ENCODE measurements at places on chromosomes 7 and 10.

DNA sequence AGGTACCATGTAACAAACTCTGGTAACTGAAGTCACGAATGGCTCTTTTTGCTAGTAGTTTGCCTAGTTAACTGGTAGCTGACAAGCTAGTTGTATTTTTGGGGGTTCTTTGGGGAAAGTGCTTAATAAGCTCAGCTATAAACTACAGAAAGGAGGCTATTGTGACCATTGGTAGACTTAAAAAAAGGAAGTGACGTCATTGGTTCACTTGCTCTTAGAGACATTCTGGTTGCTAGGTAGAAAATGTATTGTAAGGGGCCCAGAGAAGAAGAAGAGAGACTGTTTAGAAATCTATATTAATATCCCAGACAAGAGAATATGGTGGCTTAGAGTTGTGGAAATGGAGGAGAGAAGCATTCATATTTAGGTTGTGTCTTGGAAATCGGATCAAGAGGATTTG lies 103.0 kb downstream of the NXPH1 start:
- DNase-seq: no peak

GRCh38 chr10:97124211-97124610 lies 61.5 kb downstream of the SLIT1 start:
- no peak for DNase-seq

DNA sequence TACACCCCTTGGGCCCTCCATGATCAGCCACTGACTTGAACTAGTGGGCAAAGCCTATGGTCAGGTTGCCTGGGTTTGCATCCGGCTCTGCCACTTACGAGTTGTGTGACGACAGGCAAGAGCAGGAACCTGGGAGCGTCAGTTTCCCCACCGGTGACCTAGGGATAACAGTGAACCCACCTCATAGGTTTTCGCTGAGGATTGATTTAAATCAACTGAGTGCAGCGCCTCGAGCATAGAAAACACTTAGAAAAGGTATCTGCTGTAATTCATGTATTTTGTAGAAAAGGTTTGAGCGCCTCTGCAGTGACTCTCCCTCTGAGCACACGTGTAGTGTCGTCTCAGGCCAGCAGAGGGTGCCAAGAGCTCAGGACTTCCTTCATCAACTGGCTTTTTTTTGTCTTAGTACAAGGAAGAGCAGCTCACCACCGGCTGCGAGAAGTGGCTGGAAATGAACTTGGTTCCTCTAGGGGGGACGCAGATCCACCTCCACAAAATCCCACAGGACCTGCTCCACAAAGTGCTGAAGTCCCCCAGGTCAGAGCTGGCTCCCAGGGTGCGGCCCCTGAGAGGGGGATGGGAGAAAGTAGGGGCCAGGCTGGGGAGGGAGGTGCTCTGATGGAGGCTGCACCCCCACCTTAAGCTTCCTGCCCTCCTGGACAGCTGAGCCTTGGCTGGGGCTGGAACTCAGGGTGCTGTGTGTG lies 27.7 kb downstream of the BTBD16 start:
- DNase-seq: peak; percentile 53

DNA sequence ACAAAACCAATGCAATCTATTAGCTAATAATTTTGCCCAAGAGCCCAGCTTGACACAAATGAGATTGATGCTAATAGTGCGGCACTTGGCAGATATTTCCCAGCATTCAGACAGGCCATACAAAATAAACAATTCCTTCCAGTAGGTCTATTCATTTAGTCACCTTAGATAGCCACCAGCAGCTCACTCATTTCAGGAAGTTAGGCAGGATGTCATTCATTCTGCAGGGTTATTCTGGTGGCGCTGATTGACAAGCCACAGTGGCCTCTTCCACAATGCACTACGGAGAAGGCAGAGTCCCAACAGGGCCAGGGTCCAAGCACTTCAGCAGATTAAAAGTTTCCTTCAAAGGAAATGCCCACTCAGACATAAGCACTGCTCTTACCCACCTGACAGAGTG lies 55.8 kb downstream of the PIK3AP1 start:
- no peak for DNase-seq

GRCh38 chr10:61939902-61940301 lies 38.4 kb downstream of the ARID5B start:
- DNase-seq: no peak

DNA sequence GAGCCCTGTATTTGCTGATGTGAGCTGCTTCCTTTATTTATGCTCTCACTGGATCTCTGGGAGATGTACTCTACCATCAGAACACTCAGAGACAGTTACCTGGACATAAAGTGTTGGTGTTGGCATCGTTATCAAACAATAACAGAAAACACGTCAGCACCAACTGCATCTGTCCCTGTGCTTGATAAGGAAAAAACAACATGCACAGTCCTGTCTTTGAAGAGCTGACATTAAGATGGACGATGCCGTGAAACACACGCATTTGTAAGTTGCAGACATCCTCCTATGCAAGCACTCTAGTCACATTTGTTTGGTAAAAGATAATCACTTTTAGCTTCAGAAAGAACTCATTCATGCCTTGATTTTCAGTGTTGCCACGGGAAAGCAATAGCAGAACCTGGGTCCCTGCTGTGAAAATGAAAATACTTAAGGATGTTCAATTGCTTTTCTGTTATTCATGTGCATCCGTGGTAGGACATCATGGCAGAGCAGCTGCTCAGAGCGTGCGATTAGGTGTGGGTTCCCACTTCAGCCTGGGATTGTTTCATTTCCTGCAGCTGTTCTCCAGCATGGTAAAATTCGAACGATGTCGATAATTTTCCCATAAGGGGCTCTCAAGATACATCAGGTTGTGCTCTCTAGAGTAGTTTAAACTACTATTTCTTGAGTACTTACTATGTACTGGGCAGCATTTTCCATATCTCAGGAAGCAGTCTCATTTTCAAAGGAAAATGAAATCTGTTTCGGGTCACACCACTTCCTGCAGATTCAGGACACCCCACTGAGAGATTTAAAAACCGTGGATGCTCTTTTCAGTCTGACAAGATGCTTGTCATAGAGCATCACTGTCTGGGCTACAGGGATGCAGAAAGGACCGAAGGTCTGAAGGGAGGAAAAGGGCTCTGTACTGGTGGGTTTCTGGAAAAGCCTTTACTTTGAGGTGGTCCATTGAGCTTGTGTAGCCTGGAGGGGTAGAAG lies 248.7 kb downstream of the CAMK1D start:
- DNase-seq: no peak

- DNase-seq: no peak
Observed at GRCh38 chr7:132090444-132090843, 485.8 kb downstream of the PLXNA4 start.

DNA sequence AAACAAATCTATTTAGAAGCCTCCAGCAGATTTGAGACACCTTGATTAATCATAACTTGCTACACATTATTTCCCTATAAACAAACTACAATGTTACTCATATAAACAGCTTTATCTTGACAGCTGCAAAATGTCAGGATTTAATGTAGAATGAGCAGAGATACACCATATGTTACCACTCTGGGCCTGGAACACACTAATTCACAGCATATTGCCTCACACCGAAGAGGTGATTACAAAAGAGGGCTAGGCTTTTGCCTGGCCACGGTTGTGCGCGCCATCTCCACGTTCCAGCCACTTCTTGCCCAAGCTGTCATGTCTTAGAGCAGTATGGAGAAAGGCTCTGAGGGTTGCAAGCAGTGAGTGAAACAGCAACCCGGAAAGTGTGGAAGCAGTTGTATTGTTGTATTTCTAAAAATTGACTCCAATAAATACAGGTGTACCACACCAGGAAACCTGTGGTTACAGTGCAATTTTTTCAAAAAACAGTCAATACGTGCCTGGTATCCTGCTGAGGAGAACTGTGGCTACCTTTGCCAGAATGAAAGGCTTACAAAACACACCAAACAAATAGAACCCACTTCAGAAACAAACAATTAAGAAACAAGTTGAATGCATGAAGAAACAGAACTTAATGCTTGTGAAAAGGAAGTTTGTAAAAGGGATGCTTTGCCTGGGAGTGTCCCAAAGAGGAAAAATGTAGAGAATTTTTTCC lies 498.1 kb downstream of the PLXNA4 start:
- no peak for DNase-seq

DNA sequence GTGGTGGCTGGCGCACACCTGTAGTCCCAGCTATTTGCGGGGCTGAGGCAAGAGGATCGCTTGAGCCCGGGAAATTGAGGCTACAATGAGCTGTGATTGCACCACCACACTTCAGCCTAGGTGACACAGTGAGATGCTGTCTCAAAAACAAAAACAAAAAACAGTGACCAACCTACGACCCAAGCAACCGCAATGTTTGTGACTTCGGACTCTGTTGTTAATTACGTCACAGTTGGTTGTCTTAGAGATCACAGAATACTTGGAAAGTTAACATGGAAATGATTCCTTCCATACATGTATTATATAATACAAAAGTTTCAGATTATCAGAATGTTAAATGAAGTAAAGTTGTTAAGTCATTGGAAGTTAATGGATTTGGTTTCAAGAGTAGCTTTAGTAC lies 106.2 kb downstream of the REEP3 start:
- DNase-seq: no peak

GRCh38 chr10:118968482-118968881 lies 61.0 kb upstream of the NANOS1 start:
- no peak for DNase-seq

- DNase-seq: no peak
Observed at GRCh38 chr10:10126218-10126617, 891.5 kb upstream of the CELF2 start.

DNA sequence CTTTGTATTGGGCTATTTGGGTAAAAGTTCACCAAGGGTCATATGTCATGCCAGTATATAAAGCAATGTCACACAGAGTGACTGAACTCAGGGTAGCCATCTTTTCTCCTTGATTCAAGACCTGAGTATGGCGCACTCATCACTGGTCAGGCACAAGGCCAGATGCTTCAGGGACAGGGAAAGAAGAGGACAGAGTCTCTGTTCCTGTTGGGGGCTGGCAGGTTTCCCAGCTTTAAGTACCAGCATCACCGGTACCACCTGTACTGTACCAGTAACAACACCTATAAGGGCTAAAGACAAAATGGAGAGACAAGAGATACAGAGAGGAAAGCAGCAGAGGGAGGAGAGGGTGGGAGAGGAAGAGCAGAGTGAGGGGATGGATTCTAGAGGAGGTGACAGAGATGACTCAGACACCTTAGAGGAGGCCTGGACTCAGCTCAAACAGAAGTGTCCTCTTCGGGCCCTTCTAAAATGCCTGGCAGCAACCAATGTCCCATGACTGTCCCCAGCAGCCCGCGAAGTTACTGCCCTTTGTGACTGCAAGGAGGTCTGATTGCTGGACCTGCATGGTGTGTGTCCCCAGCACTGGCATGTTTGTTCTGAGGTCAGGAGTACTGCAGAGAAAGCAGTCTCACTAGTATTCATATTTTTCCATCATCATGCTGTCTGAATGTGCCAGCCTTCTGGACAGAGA lies 191.3 kb downstream of the MYOF start:
- no peak for DNase-seq

DNA sequence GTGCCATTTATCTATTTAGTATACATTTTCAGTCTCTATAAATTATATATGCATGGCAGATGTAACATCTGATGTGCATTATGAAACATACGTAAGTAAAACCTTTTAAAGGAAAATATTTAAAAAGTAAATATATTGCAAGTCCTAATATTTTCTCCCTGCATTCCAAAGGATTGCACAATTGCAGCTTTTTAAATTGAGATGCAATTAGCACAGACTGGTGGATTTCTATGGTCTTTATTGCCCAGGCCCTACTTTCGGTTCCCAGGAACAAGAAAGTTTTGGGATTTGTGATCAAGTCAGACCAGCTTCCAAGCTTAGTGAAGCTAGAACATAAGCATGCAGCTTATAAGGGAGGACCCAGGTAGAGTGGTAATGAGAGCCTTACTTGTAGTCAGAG lies 337.8 kb downstream of the NRG3 start:
- DNase-seq: no peak

DNA sequence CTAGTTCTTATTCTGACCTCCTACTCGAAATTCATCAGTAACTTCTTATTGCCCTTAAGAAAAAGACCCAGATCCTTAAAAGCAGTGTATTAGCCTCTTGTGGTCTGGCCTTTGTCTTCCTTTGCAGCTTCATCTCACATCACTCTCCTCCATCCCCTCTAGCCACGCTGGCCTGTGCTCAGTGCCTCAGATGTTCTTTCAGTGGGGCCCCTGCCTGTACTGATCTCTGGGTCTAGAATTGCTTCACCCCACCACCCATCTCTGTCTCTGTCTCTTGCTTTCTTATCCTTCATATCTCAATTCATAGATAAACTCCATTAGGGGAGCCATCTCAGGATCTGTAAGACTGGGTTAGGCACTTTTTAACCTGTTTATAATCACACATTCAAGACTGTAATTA lies 1178.5 kb upstream of the C7orf33 start:
- DNase-seq: no peak

DNA sequence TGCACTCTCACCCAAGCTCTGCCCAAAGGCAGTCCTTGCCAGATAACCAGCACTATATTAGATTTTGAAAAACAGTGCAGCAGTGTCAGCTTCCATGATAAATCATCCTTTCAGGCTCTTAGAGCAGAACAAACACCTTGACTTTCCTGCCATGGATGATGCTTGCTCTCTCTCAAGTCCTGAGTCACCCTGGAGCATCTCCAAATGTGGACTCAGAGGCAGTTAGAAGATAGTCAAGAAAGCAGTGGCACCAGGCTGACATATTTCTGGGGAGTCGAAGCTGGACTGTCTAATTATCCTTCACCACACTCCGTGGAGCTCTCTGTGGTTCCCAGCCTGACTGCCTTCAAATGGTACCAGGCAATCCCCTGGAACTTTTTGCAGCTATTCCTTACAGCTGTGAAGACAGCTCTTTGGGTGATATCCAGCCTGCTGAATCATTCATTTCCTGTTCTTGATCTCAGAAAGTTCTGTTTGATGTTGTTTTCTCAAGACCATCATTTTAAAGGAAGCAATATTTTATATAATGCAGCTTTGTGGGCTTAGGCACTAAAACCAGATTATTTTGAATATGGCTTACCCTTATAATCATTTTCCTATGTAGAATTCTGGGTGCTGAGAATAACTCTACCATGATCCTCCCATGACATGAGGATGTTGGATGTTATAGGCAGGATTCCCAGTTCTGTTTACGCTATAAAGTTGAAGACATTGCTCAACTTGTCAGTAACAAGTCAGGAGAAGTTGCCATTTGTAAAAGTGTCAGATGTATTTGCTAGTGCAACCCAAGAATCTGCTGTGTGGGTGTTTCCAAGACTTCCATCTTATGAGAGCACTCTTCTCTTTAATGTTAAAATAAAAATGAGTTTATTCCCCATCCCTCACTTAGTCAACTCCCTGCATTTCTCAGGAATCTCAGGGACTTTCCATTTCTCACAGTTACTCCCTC lies 233.8 kb downstream of the C7orf25 start:
- no peak for DNase-seq

All from CD4-positive, alpha-beta T cell treated with Interleukin-15 for 4 hours (primary cell).